ENCODE measurements at places on chromosomes 5 and 9. TPM values are rescaled to one million over a fixed set of nuclear protein-coding genes. Genes with fewer than 3 reads are reported as not detected.

The FSD1L gene
- 1.3 TPM for total RNA-seq

The PGM5 gene
- not detected for total RNA-seq

The ANKRD18A gene
- total RNA-seq = 2.3 TPM

The CCDC183 gene
- 0.20 TPM for total RNA-seq

DNA sequence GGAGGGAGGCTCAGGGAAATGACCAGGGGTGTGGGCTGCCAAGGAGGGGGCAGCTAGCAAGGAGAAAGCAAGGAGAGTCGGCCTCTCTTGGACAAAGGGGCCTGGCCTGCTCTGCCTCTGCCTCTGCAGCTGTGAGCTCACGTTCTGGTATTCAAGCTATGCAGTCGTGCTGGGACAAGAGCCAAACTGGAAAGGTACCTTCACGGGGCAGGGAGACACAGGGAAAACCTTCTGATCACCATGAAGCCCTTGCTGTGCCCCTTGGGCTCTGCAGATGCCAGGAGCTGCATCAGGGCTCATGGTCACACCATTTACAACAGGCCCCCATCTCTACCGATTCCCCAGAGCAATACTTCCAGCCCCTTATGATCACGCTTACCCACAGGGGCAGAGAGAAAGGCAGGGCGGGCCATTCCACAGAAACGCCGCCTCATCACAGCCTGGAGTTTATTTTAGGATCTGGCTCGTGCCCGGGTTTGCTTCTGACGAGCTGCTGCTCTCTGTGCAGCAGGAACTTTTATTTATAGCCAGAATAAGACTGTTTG, 63.2 kb downstream of the PRRT1B start:
- no peak for DNase-seq

DNA sequence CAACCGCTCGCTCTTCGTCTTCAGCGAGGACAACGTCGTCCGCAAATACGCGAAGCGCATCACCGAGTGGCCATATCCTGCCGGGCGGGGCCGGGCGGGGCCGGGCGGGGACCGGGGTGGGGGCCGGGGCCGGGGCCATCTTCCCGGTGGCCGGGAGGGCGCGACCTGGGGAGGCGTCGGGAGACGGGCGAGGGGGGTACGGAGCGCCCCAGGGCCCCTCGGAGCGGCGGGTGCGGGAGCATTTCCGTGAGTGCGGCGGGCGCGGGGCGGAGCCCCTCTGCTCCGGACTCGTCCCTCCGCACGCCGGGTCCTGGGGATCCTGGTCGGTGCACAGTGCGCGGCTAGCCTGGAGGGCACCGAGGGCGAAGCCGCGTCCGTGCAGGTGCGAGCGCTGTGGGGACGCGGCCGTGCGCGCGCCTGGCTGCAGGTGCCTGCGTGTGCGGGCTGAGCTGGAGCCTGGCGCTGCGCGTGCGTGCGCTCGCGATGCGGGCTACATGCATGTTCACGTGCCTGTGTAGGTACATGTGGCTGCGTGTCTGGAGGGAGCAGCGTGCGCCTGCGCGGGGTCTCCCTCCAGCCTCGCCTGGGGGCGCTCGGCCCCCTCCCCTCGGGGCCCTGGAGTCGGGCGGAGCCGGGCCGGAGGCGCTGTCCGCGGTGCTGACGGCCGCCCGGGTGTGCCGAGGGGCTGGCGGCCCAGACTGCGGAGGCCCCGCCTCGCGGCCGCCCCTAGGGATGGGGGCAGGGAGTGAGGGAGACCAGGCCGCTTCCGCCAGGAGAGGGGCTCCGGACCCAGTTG, 762 bp downstream of the CACNA1B start:
- DNase-seq = peak; percentile 36

GRCh38 chr9:133057006-133057405, 4.8 kb upstream of the CEL start:
- peak; percentile 55 for DNase-seq

DNA sequence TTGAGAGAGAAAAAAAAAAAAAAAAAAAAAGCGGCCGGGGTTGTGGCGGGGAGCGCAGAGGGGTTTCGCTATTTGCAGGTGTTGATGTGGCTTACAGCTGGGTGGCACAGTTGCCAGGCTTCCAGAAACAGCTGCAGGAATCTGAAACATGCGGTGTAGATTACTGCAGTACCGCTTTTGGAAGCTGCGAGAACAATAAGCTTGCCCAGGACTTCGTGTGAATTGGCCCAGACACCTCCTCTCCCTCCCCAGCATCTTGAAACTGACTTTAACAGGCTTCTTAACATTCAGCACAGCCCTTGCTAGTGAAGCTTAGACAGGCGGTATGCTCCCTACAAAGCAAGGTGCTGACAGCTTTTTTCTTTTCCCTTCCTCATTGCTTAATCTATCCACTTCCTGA, 104.0 kb downstream of the ATP10B start:
- DNase-seq = no peak
